ENCODE measurements at places on chromosomes 11 and 22.
A peak's percentile ranks its signal among the peaks of the same experiment; 100 is the strongest.

DNA sequence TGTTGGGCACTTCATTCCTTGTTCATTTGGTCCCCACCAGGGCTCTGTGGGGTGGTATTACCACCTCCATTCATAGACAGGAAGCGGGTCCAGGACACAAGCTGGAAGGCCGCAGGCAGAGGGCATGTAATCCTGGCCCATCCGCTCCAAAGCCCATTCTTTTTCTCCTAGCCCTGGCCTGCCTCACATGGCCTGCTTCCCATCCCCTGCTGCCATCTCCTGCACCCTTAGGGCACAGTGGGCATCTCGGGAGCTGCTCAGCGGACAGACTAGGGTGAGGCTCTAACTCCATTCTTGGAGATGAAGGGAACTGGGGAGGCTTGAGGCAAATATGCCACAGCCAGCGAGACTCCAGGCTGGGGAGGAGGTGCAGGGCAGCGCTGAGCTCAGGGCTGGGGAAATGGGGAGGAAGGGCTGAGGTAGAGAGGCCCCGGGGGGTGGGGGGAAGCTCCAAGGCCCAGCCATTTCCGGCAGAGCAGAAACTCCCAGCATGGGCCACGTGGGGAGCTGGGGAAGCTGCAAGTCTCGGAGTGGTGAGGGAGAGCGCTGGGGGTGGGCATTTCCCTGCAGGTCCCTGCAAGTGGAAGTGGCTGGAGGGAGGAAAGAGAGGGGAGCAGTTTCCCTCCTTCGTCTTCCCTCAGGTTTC lies 14.3 kb upstream of the BCL9L start:
- DNase-seq = no peak

- DNase-seq = peak; percentile 78
Measured at GRCh38 chr11:44095506-44096359, at the start of gene EXT2. TSS of gene EXT2 (plus strand) at chr11:44095678. CDS start at chr11:44107713, 12,035 bp downstream.

- DNase-seq = no peak
Measured at GRCh38 chr11:120792306-120792705, 231.6 kb upstream of the TBCEL start.

- no peak for DNase-seq
Measured at GRCh38 chr11:514606-515005, 7.6 kb upstream of the RNH1 start.

GRCh38 chr11:77113382-77114088 lies 10.9 kb downstream of the OMP start:
- no peak for DNase-seq

- no peak for DNase-seq
Measured at GRCh38 chr11:8834379-8834778, 76.6 kb upstream of the AKIP1 start.
